ENCODE measurements at places on chromosomes 16 and 17.

GRCh38 chr16:52174168-52174567, 372.8 kb downstream of the TOX3 start:
- DNase-seq, result no peak

GRCh38 chr16:55437625-55438024, 41.4 kb upstream of the MMP2 start:
- no peak for DNase-seq

DNA sequence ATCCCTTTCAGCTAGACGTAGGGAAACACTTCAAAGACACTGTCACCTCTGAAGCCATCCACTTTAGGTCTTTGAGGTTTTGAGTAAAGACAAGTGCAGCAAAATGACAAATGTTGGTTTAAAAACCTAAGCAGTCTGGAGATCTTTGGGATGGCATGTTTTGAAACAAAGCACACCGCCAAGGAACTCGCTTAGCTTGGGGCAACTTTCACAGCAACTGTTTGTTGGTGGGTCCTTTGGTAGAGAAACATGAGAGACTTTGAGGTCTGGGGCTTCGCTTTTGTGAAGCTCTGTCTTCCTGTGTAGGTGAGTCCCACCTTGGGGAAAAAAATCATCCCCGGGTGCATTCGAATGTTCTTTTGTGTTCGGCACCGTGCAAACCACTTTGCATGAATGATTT, 357.5 kb downstream of the SNX29 start:
- no peak for DNase-seq

GRCh38 chr17:42476411-42476810, 17.7 kb downstream of the ATP6V0A1 start:
- DNase-seq, result no peak

DNA sequence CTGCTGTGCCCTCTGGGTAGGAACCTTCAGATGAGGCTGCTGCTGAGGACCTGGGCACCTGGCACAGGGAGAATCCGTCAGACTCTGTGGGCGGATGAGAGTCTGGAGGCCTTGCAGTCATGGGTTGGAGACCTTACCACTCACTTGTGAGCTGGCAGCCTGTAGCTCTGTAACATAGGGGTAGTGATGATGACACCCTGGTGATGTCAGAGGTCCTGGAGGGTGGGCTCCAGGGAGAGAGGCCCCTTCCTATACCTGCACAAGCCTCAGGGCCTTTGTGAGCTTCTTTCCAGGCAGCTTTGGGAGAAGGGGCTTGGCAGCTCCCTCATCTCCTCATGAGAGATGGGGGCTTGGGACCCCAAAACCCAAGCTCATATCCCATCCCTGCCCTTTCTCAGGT, 1.6 kb downstream of the MIEF2 start:
- no peak for DNase-seq

Data from esophagus squamous epithelium (tissue), 5 donors.